ENCODE measurements at places on chromosomes 1 and 21.
A peak's percentile ranks its signal among the peaks of the same experiment; 100 is the strongest.

DNA sequence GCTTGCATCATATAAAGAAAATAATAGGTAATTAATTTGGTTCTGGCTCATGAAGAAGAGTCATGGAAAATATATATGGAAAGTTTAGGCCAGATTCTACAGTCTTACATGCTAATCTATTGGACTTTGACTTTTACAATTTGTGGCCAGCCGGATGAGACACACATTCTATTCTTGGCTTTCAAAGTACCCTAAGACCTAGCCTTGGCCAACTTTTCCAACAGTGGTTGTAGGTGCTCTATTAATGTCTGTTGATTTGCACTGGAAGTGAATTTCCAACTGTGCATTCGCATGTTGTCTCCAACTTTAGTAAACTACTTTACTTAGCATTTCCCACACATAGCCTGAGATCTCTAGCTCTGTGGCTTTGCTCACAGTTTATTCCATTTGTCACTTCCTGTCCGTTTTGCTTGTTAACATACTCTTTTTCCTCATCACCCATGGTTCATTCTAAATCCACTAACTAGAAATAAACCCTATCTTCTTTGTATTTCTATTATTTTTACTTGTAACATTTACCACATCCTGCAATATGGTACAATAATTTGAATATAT lies 644.0 kb downstream of the PTPRC start:
- no peak for DNase-seq

DNA sequence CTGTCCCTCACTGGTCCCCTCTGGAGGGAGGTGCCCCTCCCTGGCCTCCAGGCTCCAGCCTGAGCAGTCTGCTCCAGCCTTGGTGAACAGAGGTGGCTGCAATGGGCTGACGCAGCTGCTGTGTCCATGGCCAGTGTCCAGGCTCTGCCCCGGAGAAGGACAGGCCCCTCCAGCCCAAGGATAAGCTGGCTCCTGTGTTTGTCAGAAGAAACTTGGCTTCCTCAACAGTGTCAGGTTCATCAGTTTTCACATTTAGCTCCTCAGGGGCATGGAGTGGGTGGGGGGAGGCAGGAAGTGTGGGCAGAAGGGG lies 402.8 kb downstream of the MATN1 start:
- no peak for DNase-seq

GRCh38 chr21:33020558-33021100 lies 5.1 kb upstream of the OLIG2 start:
- DNase-seq, result no peak

DNA sequence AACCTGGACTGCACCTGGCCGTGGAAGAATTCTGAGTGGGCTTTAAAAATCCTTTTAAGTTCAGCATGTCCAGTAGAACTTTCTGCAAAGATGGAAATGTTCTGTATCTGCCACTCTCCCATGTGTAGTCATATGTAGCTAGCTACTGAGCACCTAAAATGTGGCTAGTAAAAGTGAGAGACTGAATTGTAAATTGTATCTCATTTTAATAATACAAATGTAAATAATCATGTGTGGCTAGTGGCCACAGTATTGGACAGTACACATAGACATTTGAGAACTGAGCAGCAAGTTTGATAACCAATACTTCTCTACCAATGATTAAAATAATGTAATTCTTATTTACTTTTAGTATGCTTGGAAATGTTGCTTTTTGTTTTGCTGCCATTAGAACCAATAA lies 57.3 kb downstream of the PHACTR4 start:
- no peak for DNase-seq

- DNase-seq, result peak; percentile 79
Observed at GRCh38 chr1:150017206-150017750, 6.8 kb upstream of the OTUD7B start.

- no peak for DNase-seq
Observed at GRCh38 chr1:168513656-168514404, 30.0 kb downstream of the XCL2 start.

DNA sequence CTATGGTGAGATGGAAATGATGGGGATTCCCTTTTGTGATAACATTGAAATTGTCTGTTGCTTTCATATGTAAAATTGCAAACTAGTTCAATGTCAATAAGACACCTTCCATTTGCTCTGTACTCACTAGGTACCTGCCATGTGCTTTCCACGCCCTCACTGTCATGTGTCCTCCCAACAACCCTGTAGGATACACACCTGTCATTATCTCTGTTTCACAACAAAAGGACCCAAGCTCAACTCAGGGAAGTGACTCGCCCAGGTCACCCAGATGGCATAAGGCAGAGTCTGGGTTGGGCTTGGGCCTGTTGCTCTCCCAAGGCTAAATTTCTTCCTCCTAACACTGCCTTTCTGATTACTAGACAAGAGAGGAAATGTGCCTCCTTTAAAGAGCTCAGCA lies 45.3 kb upstream of the MCOLN3 start:
- no peak for DNase-seq

DNA sequence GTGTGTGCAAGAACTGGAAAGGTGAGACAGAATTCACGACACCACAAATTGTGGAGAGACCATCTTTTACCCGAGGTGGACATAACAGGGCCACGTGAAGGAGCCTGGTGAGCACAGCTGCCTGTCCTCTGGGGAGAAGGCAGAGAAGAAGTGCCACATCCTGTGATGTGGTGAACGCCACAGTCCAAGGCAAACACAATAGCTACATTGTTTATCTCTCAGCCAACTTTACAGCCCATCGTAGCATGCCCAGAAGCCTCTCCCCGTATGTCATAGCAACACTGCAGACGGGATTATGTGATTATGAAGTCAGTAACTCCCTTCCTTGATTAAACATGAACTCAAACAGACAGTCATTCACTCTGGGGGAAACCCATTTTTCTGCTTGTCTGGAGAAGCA lies 612.2 kb downstream of the SMYD3 start:
- no peak for DNase-seq

GRCh38 chr21:21383126-21383525 lies 384.9 kb downstream of the NCAM2 start:
- no peak for DNase-seq

All from GM23338 (cell line).